ENCODE measurements at places on chromosomes 7 and 10.

- no peak for DNase-seq
Observed at GRCh38 chr10:59857049-59857448, 49.3 kb downstream of the CCDC6 start.

DNA sequence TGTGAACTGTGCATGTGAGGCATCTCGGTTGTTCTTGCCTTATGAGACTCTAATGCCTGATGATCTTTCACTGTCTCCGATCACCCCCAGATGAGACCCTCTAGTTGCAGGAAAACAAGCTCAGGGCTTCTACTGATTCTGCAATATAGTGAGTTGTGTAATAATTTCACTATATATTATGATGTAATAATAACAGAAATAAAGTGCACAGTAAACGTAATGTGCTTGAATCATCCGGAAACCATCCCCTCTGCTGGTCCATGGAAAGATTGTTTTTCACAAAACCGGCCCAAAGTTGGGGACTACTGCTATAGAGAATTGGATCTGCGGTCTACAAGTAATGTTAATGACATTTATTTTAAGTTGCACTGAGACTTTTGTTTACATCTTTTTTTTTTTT lies 126.7 kb downstream of the TPST1 start:
- DNase-seq: no peak

DNA sequence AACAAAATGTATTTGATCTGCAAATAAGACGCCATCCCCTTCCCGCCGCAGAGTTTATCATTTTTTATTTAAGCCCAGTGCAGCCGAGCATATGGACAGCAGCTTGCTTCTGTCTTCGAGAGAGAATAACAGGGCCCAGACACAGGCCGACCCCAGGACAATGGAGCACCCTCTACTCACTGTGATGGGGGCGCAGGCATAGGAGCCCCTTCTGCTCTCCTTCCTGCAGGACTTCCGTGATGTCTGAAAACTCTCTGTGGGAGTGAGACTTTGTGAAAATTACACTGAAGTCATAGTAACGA lies 134.8 kb downstream of the OAT start:
- DNase-seq: no peak

GRCh38 chr7:28900311-28900710 lies 57.8 kb downstream of the TRIL start:
- no peak for DNase-seq

DNA sequence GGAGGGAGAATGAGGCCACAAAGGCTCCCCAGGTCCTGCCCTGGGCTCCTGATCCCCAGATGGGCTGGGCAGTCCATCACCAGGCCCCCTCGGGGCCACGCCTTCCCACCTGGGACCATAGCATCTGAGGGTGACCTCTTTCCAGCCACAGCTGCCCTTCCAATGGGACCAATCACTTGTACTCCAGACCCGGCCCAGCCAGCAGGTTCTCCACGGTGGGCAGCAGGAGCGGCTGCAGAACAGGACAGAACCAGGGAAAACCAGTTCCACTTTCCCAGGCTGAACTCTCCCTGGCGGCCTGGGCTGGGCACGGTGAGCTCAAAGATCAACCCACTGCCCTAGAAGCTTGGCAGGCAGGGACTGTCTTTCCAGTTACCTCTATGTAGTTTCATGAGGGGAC lies 257.6 kb downstream of the MAD1L1 start:
- DNase-seq: no peak

DNA sequence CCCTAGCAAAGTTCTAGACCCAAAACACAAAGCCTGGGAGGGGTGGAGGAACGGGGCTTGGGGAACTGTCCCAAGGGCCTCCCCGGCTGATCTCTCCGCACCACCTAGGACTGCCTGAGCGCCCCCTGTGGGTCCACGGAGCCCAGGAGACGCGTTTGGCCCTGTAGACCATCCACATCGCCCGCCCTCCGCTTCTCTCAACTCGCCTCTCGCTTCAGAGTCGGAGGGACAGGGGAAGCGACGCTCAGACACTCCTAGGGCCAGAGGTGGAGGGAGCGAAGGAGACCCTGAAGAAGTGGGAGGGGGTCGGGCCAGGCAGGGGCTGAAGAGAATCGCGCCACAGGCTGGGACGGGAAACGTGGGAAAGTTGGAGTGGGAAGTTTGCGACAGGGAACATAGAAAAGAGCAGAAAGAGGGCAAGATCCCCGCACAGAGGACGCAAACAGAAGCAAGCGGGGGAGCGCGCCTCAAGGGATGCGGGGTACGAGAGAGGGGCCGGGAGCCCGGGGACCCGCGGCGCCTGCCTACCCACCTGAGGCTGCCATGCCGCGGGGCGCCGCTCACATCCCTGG lies 378 bp downstream of the PIK3AP1 start:
- peak; percentile 29 for DNase-seq

DNA sequence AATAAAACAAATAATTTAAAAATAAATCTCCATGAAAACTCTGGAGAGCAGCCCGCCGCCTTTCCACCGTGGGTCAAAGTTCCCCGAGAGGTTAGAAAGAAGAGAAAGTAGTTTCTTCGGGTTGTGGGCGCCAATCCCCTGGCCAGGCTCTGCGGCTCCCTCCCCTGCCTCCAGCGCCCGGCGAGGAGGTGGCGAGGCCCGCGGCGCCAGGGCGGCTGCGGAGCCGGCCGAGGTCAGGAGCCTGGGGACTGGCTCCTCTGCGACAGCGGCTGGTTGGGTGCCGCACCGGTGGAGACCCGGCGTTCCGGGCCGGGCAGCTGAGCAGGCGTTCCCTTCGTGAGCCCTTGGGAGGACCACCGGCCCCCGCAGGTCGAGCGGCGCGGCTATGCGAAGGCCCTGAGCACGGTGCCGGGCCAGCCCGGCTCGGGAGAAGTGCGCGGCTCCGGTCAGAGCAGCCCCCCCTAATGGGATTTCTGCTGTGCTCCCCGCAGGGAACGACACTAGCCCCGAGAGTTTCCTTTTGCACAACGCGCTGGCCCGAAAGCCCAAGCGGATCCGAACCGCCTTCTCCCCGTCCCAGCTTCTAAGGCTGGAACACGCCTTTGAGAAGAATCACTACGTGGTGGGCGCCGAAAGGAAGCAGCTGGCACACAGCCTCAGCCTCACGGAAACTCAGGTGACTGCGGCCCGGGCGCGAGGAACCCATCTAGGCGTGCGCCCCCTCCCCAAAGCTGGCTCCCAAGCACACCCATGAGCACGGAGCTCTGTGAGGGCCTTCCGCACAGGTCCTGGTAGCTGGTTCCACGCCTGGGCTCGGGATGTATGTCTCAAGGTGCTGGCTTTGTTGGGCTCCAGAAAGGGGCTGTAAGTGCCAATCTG lies 2.8 kb downstream of the EMX2 start:
- DNase-seq: no peak

- DNase-seq: no peak
Observed at GRCh38 chr10:133464582-133465031, 10.9 kb downstream of the SCART1 start.

DNA sequence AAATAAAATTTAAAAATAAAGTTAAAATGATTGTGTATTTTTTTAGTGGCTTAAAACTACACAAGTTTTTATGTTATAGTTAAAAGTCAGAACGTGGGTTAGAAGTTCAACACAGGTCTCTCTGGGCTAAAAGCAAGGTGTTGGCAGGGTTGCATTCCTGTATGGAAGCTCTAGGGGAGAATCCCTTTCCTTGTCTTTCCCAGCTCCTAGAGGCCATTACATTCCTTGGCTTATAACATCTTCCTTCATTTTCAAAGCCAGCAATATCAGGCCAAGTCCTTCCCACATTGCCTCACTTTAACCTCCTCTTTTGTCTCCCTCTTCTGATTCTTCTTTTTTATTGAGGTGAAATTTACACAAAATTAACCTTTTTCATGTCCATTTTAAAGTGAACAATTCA lies 52.4 kb upstream of the EEPD1 start:
- DNase-seq: no peak

- DNase-seq: no peak
Observed at GRCh38 chr7:97218767-97219166, 101.3 kb downstream of the SDHAF3 start.

GRCh38 chr7:139914306-139915267 lies 85.5 kb downstream of the TBXAS1 start:
- no peak for DNase-seq

DNA sequence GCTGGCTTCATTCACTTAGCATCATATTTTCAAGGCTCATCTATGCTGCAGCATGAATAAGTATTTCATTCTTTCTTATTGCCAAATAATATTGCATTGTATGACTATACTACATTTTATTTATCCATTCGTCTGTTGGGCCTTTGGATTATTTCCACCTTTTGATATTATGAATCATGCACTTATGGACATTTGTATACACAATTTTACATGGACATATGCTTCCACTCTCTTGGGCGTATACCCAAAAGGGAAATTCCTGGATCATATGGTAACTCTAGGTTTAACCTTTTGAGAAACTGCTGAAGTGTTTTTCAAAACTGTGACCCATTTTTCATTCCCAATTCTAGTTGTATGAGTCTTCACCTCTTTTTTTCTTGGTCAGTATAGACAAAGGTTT lies 80.3 kb upstream of the GNAI1 start:
- DNase-seq: no peak

DNA sequence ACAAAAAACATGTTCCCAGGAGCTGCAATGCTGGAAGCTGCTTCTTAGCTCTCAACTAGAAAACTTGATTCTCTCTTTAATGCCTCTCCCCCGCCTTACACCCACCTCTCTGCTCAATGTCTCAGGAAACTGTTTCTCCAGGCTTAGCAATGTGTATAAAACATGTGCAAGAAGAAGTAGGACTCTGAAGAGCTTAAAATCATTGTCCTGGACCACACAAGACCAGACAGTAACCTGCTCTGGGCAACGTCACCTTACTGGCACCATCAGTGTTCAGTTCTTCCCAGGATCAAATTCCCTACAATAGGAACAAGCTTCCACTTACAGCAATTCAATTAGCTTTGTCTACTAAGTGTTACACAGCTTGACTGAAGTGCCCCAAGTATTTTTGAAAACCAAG lies 104.9 kb downstream of the RAPGEF5 start:
- no peak for DNase-seq
